ENCODE measurements at places on chromosomes 12 and 14.

DNA sequence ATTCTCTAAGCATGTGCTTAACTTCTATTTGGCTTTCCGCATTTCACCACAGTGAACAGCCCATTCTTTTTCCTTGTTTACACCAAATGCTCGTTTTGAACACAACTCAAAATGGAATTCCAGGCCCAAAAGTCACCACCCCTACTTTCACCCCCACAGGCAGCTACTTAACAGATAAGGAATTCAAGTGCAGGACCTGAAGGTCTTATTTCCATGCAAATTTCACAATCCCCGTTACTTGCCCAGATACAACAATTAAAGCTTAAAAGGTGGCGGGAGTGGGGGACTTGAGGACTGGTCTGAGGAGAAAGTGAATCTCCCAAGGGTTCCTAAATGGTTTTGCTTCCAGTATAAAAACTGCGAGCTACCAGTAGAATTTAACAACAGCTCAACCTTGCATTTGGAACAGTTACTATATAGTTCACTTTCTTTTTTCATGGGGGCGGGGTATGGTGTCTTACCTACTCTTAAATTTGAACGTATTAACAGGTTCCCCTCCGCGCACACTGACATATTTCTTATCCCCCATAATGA is 3.7 kb downstream of the USP44 start:
- no peak for DNase-seq

DNA sequence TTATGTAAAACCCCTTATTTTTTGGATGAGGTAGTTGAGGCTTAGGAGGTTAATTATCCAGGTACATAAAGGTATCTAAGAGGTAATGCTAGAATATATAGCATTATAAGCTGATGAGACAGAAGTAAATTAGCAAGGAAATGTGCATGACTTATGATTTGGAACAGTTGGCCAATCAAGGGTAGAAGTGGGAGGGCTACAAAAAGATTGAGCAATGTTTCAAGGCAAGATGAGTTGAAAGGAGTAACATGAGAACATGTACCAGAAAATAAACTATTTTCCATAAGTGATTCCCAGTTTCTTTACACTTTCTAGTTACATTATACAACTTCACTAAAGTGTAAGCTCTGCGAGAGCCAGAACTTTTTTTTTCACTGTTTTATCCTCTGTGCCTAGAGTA is 290.9 kb downstream of the LRIG3 start:
- DNase-seq, result no peak

GRCh38 chr14:79090641-79091180 is 920.5 kb downstream of the NRXN3 start:
- no peak for DNase-seq

GRCh38 chr12:56110571-56110970 is 5.9 kb upstream of the RPL41 start:
- DNase-seq, result no peak

DNA sequence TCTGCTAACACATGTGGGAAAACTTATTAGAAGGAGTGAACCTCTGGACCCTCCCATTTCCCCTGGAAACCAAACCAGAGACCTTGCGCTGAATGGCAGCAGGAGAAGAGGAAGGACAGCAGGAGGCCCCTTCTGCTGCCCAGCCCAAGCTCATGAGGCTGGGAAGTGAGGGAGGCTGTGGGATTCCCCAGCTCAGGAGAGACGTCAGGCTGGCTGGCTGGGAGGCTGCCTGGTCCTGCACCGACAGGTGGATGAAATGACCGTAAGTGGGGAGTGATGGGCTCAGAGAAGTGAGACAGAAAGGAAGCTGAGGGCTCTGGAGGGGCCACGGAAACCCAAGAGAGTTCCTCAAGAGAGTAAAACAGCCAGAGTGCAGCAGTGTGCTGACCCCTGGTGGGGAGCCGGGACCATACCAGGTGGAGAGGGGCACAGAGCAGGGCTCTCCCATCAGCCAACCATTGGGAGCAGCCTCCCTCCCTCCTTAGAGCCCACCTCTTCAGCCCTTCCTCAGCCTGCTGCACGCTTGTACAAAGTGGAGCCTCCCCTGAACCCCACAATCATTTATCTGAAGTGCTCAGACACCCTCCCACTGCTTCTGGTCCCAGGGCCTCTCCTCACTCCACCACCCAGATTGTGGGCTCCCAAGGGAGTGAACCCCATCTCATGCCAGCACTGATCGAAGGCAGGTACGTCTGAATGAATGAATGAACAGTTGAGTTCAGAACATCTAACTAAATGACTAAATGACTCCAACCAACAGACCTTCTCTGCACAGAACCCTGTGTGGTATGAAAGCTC is 14.0 kb downstream of the TAMALIN start:
- no peak for DNase-seq

GRCh38 chr14:32068708-32069107 is 8.4 kb upstream of the ARHGAP5 start:
- no peak for DNase-seq

Measured in kidney epithelial cell (primary cell).